ENCODE measurements at places on chromosomes 7 and 10.

DNA sequence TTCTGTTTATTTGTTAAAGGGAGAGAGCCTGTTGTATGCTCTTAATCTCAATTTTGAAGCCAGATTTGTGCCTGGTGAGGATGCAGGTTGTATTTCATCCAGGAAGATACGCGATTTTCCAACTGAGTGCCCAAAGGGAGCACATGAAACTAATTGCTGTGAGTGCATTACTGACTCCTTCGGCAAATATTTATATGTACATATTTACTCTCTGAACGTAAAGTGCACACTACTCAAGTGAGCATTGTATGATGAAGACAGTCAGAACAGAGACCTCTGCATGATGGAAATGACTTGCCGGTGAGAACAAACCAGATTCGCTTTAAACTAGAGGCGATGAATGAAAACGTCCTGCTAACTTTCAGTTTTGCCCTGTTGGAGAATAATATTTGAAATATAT is 130.1 kb downstream of the MALRD1 start:
- DNase-seq, result no peak

DNA sequence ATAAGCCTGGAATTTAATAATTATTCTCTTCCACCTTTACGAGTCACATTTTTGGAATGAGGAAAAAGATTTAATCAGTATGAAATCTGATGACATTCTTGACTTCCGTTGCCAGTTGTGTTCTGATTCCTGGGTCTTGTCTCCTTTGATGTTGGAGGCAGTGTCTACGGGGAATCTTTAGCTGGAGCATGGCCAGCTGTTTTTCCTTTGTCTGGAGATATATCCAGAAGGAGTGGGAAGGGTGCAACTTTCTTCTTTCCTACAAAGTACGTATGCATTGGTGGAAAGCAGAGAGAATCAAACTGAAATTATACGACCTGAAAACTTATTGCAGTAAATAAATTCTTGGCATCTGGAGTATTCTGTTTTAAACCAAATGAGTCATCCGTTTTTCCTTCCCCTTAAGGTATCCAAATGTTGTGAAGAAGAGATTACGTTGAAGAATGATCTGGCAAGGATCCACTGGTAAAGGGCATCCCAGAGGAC is 6.9 kb upstream of the GNG11 start:
- DNase-seq, result no peak

GRCh38 chr10:22218448-22218847 is 633 bp upstream of the EBLN1 start:
- DNase-seq, result no peak

- no peak for DNase-seq
Measured at GRCh38 chr10:86667421-86668181, 710 bp upstream of the LDB3 start.

DNA sequence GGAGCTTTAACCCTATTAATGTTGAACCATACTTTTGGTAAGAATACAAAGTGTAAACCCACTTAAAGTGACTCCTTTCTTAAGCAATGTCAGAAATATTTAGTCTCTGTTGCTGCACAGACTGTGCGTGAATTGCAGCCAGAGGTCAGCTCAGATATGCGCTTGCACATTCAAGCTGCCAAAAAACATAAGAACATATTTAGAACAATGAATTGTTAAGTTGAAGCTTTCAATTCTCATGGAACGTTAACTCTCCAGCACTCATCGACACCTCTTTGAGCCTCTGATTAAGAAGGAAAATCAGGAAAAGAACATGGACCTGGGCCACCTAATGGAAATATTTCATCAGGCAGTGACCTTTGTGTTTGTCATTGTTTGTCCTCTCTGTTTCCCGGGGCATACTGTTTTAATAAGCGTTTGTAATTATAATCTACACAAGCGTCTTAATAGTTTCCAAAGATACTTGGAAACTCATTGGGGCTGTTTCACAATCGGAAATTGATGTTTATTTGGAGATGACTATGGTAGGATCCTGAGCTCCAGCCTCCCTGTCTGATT is 193.0 kb upstream of the CELF2 start:
- DNase-seq, result no peak

DNA sequence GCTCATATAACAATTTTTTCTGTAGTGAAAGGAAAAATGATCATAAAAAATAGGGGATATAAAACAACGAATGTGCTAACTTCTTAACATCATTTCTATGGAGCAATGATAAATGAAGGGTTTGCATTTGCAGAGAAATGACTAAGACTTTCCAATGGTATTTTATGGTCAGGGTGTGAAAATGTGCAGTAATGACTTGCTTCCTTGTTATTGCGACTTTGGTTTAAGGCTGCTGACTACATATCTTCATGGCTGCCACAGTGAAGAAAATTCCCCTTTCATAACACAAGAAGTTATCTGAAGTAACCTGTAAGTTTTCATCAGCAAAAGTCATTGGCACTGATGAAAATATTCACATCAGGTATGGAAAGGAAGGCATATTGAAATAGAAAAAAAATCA is 166.1 kb upstream of the NRG3 start:
- DNase-seq, result no peak

- DNase-seq, result no peak
Measured at GRCh38 chr7:146176860-146177259, 60.3 kb downstream of the CNTNAP2 start.

DNA sequence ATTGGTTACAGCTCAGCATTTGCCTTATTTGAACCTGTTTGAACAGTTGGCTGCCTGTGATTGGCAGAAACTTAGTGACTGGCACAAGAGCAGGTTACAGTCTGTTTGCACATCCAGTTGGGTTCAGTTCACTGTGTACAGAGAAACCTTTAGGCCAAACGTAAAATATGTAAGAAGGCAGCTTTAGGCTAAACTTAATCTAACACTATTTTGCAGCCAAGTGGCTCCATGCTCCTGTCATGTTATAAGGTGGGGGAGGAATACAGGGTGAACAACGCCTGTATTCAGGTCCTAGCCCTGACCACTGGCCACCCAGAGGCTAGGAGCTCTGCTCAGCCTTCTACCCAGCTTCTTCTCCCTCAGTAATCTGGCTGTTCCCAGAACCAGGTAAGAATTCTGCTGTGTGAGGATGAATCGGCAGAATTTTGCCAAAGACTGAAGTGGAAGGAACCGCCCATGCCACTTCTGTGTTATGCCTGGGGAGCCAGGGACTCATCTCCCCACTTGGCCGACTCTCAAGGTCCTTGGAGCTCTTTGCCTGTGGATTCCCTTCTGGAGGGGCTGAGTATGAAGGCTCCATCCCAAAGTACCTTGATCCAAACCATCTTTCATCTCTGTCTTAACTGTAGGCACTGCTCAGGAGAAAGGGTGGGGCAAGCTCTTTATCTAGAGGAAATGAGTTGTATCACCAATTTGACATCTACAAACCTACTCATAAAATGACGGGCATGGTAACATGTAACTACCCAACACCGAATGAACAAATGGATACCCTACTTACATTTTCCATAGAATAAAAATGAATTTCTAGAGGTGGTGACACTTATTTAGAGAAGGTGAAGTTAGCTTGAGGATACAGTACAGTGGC is 164.4 kb upstream of the NAMPT start:
- DNase-seq, result no peak

DNA sequence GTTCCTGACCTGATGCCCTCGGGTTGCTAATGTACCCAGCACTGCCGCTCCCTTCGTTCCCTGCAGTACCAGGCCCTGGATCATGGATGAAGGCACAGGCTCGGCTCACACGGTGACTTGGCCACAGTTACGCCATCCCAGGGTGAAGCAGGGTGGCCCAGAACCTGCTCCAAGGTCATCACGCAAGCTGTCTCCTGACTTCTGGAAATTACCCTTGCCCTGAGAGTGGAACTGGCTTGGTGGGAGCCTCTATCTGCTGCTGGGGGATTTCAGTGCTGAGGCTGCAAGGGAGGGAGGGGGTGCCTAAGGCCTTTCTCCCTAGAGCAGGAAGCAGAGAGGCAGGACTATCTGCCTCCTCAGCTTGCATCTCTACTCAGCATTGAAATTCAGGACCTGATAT is 36.6 kb downstream of the FIGNL1 start:
- no peak for DNase-seq

- no peak for DNase-seq
Measured at GRCh38 chr7:68865351-68866199, 732.7 kb upstream of the AUTS2 start.

DNA sequence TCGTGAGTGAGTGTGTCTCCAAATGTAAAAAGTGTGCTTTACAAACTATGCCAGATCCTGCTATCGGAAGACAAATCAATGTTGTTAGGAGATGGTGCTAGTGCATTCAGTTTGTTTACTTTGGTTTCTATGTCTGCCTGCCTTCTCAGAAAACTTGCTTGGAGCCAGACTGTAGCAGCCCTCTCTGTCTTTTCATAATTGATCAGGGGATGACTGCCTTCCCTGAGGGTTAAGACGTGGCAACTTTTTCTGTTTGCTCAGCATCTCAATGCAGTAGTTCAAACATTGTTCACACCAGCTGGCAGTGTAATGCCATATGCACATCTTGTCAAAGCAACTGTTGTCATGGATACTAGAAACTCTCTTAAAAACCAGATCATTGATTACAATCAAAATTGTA is 118.5 kb downstream of the FOXP2 start:
- no peak for DNase-seq

- no peak for DNase-seq
Measured at GRCh38 chr10:3564346-3565002, 220.5 kb downstream of the KLF6 start.
